ENCODE measurements at places on chromosomes 13 and 19.

DNA sequence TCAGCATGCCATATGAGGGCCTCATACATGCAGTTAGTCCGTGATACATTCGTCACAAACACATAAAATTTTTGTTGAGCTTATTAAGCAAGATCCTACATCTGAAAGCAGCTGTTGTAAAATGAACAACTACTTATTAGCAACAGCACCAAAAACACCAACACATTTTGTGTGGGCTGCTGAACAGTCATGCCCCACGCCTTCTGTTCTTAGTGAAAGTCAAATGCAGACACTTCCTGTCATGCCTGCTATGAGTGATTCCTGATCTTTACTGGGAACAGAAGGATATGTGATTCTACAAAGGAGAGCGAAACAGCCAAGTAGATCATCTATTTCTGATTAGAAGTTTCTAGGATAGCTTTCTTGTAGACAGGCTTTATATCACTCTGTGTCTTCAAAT lies 4.2 kb upstream of the B3GLCT start:
- DNase-seq, result no peak

GRCh38 chr13:72959643-72960042 lies 99.2 kb upstream of the KLF5 start:
- DNase-seq, result no peak

GRCh38 chr13:90867336-90867683 lies 480.2 kb upstream of the MIR17HG start:
- DNase-seq, result no peak

- no peak for DNase-seq
These were observed 19.3 kb downstream of the SLC25A30 start for GRCh38 chr13:45398877-45399276.

DNA sequence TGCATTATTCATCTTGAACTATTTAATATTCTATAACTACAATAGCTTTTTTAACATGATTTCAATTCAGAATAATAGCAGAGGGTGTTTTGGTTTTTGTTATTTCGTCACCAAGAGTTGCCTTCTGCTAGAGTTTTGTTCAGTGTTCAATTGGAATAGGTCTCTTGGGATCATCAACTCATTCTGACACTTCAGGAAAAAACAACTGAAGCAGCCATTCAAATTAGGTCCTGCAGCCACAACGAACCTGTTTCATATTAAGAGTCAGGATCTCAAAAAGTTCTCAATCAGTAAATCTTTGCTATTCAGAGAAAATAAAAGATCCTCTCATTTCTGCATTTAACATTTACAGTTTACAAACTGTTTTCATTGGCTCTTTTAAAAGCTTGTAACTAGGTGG lies 2.4 kb upstream of the CHAMP1 start:
- DNase-seq, result no peak

GRCh38 chr13:106515635-106516254 lies 19.7 kb downstream of the EFNB2 start:
- no peak for DNase-seq

DNA sequence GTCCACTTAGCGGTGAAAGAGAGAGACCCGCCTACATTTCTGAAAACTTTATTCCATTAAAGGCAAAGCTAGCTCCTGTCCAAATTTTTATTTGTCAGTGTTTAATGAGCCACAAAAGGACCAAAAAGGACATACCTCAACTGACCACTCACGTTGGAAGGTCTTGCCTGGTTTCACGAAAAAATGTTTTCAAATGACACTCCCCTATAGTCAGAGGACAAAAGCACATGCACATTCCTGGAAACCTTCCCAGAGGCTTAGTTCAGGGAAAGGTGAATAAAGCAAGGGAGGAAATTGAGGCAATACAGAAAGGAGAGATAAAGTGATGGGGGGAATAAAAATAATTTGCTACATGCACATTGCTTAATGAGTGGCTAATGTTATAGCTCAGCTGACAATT lies 55.6 kb downstream of the DOCK9 start:
- DNase-seq, result no peak

- no peak for DNase-seq
These were observed 14.8 kb downstream of the ZNF701 start for GRCh38 chr19:52584736-52585440.

GRCh38 chr19:45138303-45138751 lies 22.5 kb downstream of the NKPD1 start:
- DNase-seq, result no peak

GRCh38 chr13:78586706-78587105 lies 16.6 kb downstream of the POU4F1 start:
- DNase-seq, result no peak

- DNase-seq, result no peak
These were observed 1.5 kb downstream of the MAP4K1 start for GRCh38 chr19:38616265-38616664.

DNA sequence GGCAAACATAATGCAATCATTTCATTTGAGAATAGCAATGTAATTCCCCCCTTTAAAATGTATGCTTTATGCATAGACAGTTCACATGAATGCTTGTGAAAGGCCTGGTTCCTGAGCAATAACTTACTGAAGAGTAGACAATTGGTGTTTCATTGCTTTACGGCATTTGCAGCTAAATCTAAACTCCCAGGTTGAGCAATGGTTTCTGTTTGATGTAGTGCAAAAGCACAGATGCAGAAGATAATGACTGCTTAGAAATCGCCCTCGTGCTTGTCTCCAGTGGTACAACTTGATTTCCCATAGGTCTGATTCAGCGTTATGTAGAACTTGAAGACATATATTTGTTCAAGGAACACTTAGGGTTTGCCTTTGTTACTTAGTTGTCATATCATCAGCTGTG lies 1018.3 kb downstream of the DIAPH3 start:
- no peak for DNase-seq

- DNase-seq, result no peak
These were observed 47.8 kb downstream of the NDFIP2 start for GRCh38 chr13:79528759-79529191.

- DNase-seq, result no peak
These were observed 100.2 kb upstream of the RFC3 start for GRCh38 chr13:33717775-33718174.

DNA sequence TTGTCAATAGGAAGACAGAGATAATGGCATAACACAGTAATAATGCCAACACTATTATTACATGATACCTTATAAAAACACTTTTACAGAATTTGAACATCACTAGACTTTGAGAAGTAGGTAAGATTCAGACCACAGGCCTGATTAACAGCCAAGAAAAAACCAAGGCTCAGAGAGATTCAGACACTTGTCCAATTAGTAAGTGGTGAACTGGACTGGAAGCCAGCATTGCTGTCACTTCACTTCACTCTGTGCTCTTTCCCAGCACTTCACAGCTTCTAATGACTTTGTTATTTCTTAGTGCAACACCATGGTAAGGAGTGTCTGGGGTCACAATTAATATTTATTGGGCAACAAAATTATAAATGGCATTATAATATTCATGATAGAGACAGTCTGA lies 91.9 kb downstream of the TRPC4 start:
- no peak for DNase-seq

GRCh38 chr13:33263484-33263883 lies 22.1 kb downstream of the STARD13 start:
- DNase-seq, result no peak

DNA sequence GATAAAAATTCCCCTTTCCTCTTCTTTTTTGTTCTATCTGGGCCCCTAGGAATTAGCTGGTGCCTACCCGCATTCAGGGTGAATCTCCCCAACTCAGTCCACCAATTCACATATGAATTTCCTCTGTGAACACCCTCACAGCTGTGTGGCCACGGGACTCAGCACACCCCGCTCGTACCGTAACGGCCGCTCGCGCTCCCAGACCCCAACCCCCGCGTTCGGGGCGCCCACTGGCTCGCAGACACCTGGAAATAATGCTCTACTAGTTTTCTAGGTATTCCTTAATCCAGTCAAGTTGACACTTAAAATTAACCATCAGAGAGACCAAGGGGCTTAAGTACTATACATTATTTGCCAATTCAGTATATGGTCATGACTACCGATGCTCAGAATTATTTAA lies 1702.1 kb upstream of the PCDH20 start:
- DNase-seq, result no peak

GRCh38 chr19:7400815-7401214 lies 52.1 kb downstream of the ARHGEF18 start:
- DNase-seq, result no peak

- no peak for DNase-seq
These were observed 2065.7 kb upstream of the PCDH20 start for GRCh38 chr13:63481334-63481733.

- no peak for DNase-seq
These were observed 43.3 kb downstream of the EPS15L1 start for GRCh38 chr19:16428372-16429036.

DNA sequence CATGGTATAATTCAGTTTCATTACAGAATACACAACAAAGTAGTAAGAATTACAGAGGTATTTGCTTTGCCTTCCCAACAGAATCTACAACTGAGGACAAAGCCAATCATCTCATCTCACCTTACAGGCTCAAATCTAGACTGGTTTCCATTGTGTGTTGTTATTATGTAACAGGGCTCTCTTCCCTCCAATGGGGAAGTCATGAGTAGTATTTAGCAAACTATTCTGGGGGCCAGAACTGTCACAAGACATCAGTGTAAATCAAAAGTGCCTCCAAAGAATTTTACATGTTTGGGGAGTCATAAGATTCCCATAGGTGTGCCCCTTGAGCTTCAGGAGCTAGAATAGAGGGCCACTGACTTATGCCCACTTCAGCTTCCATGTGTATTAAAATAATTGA lies 187.0 kb upstream of the EDNRB start:
- no peak for DNase-seq

- no peak for DNase-seq
These were observed 20.4 kb downstream of the MISP start for GRCh38 chr19:771332-771785.

DNA sequence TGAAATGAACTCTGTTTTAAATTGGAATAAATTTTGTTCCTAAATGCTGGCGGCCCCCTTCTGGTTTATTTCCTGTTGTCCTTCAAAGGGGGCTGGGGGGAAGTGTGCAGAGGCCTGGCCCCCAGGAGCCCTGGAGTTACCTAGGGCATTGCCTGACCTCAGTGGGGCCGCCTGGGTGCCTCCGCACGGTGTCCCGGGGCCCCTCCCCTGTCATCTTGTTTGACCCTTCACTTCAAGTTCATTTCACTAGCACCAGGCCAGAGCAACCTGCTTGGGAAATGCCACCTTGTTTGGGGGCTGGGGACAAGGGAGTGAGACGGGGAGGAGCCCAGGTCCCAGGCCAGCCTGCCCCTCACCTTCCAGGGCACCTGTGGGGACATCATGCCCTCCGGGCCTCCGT lies 11.9 kb upstream of the GNA15 start:
- DNase-seq, result no peak

DNA sequence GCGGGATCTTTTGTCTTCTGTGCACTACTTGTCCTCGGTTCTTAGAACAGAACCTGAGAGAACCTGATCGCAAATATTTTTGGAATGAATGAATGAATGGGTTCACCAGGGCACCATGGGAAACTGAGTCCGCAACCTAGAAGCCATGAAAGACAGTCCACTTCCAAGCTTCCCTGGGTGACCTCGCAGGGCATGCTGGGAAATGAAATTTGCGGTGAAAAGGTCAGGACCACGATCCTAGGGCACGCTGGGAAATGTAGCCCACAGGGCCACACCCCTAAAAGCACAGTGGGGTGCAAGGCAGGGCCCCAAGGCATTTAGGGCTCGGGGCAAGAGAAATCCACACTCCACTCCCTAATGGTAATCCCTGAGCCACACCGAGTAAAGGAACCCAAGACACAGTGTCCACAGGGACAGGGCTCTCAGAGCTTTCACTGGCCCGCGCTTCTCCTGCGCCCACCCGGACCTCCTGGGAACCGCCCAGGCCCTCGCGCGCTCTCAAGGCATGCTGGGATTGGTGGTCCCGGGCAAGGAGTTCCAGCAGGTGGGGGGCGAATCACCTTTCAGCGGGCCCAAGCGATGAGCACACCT lies 1.1 kb upstream of the PPP1R12C start:
- no peak for DNase-seq

GRCh38 chr13:30276178-30276577 lies 31.2 kb downstream of the KATNAL1 start:
- no peak for DNase-seq

DNA sequence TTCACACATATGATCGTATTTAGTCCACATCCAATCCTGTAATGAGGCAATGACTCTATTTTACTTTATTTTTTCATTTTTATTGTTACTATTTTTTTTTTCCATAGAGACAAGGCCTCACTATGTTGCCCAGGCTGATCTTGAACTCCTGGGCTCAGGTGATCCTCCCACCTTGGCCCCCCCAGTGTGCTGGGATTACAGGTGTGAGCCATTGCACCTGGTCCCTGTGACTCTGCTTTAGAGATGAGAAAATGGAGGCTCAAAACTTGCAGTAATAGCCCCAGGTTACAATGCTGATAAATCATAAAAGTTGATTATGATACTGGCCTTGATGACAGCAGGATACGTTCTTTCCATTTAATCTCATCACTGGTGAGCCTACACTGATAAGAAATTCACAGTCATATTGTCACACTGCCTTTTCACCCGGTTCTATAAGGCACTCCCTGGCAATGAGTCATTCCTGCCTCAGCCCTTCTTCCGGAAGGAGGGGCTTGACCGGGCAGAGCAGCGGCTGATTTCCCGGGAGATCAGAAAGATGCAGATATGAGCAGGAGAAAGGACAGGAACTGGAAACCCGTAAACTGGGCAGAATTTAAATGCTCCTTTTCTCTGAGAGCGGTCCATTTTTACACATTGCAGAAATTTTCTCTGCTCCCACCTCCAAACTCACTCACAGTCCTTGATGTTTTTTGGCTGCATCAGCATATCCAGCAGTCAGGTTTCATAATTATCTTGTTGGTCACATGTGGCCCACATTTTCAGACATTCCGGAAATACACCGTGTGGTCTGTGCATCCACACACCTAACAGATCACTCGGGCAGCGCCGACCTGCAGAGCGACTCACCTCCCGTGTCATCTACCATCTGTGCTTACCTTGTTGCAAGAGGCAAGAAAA lies 616.4 kb downstream of the EFNB2 start:
- no peak for DNase-seq

Measured in vagina (tissue), 2 donors.